Heart right ventricle (tissue), 16 donors: ENCODE measurements at places on chromosomes 2 and 18. TPM values are rescaled to one million over a fixed set of nuclear protein-coding genes. Genes with fewer than 3 reads are reported as not detected.

Gene RAB6C
- polyA plus RNA-seq = 0.06 TPM

Gene SLC9A2
- polyA plus RNA-seq = under 0.01 TPM

Gene CAPN13
- not detected for polyA plus RNA-seq

Gene SETBP1
- 1.6 TPM for polyA plus RNA-seq

Gene G6PC2
- not detected for polyA plus RNA-seq

Gene NDC80
- 0.88 TPM for polyA plus RNA-seq

Gene HTR2B
- 0.59 TPM for polyA plus RNA-seq

Gene TTLL4
- polyA plus RNA-seq = 10.3 TPM

Gene SKOR2
- not detected for polyA plus RNA-seq

Gene ABCG8
- polyA plus RNA-seq = 0.15 TPM

Gene SLC66A3
- polyA plus RNA-seq = 8.9 TPM

Gene KIF1A
- polyA plus RNA-seq = 0.37 TPM

Gene CCDC141
- 15.2 TPM for polyA plus RNA-seq

Gene TANC1
- polyA plus RNA-seq = 44.0 TPM

Gene ASB18
- 3.5 TPM for polyA plus RNA-seq

Gene APLF
- 1.8 TPM for polyA plus RNA-seq
